ENCODE measurements at places on chromosomes 12 and 14.
A peak's percentile ranks its signal among the peaks of the same experiment; 100 is the strongest.

- DNase-seq: no peak
Observed at GRCh38 chr12:78490861-78491260, 373.7 kb upstream of the SYT1 start.

GRCh38 chr12:25041006-25041741, 92.3 kb upstream of the BCAT1 start:
- no peak for DNase-seq

- DNase-seq: no peak
Observed at GRCh38 chr14:25836636-25837035, 761.2 kb downstream of the NOVA1 start.

DNA sequence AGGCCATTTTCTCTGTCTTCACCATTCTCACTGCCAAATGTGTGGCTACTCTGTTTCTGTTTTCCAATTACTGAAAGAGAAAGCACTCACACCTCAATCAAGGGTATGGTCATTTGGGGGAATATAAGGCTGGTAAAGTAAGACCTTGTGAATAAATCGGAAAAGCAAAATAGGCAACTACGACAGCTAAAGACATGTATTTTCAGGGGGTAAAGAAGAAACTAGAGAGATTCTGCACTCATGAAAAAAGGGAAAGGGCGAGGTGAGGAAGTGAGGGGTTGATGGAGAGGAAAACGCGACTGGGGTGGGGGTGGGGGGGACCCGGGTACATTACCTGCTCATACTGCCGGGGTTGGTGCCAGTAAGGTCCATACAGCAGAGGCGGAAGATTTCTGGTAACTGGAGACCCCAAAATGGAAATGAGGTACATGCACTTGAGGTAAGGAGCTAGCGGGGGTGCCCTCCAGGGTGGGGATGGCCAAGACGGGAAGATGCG, 19.3 kb downstream of the CHD8 start:
- DNase-seq: no peak

DNA sequence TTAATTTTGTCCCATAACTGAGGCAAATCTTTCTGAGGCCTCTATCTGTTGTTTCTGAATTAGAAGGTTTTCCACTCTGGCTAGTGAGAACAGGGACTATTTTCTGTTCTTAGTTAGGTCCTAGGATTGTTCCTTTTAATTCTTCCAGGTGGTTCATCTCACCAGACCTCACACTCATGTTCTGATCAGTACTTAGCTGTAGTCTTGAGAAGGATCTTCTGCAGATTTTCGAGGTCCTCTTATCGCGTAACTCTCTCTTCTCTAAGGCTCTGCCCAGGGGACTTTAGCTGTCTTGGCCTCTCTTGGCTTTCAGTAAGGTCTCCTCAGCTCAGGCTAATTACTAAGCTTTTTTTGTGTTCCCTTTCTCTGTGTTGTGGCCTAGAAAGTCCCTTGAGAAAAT, 201.1 kb downstream of the ETNK1 start:
- DNase-seq: no peak

DNA sequence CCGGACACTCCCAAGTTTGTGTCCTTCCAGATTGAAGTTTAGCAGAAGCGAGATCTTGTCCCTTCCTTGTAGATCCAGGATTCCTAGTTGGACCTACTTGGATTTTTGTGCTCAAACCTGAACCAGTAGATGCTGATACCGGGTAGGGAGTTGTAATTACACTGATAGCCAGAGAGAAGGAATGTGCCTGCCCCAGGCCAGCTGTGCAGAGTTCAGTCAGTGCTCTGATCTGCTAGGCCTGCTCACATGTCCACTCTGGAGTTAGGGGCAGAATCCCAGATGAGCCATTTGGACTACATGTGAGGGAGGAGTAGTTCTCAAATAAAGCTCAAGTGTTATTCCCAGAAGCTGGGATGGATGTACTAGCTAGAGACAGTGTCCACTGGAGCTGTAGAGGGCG, 65.7 kb downstream of the PRKCH start:
- no peak for DNase-seq

GRCh38 chr14:21071225-21072030, 1.3 kb downstream of the ARHGEF40 start:
- DNase-seq: peak; percentile 95
